ENCODE measurements at places on chromosomes 4 and X.
A peak's percentile ranks its signal among the peaks of the same experiment; 100 is the strongest.

GRCh38 chrX:149003863-149004660, 501.0 kb downstream of the IDS start:
- no peak for DNase-seq

- DNase-seq = no peak
Measured at GRCh38 chr4:108209489-108209888, 40.8 kb upstream of the LEF1 start.

DNA sequence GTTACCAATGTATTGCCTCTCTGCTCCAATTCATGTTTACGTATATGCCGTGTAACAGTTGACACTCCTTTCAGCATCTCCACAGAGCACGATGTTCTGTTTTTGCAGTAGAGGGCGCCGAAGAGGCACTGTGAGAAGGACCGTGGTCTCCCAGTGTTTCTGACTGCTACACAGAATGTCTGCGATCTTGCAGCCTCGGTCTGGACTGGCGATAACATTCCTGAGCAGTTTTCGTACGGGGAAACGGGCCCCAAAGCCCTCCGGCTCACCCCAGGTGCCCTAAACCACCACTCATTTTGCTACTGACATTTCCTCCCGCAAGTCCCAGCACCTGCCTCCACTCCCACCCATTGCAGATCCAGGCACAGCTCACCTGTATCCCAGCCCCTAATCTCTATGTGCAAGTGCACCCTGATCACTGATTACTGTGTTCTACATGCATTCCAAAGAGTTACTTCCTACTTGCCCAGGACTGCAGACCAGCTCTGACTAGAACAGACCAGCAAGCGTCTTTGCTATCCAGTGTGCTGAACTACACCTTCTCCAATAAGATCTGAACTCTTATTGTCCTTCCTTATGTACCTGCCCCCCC, 12.4 kb upstream of the NFXL1 start:
- peak; percentile 88 for DNase-seq

DNA sequence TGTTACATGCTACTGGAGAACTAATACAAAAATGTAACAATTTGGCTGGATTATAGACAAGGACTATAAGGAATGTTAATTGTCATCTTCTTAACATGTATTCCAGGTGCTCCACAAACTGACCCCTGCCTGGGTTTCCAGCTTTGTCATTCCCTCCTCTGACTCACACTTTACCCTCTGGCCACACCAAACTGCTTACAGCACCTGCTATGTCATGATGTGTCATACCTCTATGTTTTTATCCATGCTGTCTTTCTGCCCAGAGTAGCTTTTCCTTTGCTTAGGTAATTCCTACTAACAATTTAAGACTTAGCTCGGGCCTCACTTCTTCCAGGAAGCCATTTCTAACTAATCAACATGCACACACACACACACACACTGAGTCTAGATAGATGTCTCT, 14.0 kb upstream of the SHROOM4 start:
- peak; percentile 60 for DNase-seq

DNA sequence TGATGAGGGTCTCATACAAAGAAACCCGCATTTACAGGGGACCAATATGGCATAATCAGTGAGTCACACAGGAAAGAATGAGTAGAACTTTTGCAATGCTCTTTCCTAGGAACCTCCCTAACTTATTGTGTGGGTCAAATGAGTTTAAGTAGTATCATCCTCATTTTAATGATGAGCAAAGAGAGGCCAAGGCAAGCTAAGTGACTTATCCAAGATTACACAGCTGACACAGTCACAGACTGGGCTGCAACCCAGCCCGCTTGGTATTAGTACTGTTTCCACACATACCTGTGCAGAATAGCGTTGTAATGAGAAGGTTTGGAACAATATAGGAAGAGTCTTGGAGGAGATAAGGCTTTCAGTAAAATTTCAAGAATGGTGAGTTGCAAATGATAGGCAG, 91.0 kb upstream of the PPP1R2C start:
- DNase-seq = peak; percentile 81

DNA sequence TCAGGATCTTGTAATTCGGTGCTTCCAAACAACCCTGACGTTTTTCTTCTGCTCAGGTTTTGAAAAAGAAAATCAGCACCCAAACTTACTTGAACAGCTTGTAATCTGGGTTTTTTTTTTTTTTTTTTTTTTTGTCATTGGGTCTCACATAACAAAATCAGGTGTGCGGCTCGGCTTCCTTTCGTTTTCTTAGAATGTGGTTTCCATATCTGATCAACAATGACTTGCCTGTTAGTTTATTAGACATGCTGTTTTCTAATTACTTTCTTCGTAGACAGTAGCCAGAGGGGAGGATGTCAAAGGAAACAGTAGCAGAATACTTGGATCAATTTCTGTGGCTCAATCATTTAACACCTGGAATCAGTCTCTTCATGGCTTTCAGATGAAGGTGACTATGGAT, 890 bp upstream of the FREM3 start:
- no peak for DNase-seq

- DNase-seq = no peak
Measured at GRCh38 chr4:104596189-104596588, 101.5 kb upstream of the CXXC4 start.

DNA sequence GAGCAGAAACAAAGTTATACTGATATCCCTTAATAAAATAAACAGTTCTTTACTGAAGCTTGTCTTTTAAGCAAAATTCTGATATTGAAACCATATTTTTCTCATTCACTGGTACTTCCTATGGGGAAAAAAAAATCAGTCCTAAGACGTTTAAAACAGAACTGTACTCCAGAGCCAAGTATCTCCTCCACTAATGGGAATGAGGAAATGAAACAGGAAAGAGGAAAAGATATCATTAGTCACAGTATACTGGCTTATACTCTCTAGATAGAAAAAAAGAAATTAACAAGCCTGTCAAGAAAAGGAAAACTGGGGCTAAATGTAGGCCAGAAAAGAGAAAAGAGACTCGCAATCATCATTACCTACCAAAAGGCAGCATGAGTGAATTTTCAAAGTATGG, 252.7 kb downstream of the CENPC start:
- no peak for DNase-seq

DNA sequence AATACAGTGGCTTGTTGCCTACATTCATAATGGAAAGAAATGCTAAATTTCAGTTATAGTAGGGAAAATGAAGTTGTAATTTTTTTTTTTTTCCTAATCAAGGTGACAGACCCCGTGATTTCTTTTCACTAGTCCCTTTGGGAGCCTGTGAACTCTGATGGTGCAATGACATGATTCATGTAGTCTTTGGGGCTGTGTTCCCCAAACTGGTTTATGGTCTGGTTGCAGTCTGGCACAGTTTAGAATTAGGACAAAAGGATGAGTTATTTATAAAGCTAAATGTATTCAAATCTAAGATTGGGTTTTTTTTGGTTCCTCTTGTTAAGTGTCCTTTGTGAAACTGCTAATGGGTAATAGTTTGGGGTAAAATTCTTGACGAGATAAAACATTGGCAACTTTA, 66.0 kb downstream of the REPS2 start:
- no peak for DNase-seq

DNA sequence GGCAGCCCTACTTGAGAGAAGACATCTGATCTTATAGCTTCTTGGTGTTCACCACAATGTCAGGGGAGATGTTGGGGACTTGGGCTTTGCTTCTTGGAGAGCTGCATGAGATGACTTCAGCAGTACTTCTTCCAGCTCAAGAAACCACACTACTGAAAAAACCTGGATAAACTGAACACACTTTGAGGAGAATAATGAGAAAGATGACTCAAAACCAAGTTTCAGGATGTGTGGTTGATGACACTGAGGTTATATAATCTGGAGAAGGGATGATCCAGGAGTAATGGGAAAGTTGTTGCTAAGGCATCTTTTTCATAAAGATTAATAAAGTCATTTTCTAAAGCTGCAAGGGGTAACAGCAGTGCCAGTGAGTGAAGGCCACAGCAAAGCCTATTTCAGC, 58.4 kb upstream of the PNPLA4 start:
- DNase-seq = no peak

GRCh38 chr4:118270492-118270891, 82.3 kb downstream of the PRSS12 start:
- DNase-seq = no peak

GRCh38 chrX:41922431-41923151, 763 bp downstream of the CASK start:
- no peak for DNase-seq

GRCh38 chr4:127788517-127788916, 6.4 kb downstream of the HSPA4L start:
- DNase-seq = no peak

DNA sequence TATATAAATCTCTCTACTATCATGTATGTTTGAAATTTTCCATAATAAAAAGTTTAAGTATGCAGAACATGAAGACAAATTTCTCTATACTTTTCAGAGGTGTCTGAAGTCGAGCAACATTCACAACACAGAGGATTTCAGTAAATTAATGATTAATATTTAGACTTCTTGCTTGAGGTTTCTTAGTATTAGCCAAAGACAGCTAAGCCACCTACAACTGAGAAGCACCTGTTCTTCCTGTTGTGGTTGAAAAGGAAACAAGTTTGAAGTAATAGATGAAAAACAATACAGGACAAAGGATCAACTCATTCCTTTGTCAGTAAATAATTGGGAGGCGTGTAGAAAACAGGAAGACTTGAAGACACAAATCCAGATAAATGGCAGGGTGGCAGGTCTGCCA, 21.1 kb downstream of the SCML1 start:
- DNase-seq = no peak

DNA sequence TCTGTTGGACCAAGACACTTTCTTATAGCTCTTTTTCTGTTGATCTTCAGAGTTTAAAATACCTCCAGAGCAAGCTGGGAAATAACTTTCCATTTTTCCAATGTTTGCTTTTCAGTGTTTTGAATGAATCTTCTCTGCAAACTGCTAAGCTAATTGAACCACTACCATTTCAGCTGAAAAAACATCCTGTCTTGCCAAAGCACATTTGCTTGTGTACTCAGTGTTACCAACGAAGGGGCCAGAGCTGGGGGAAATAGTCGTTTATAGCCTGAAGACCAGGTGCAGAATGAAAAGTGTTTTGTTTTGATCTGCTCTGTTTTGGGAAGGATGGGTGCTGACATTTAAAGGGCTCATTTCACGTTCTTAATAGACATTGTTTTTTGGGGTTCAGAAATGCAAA, 88.4 kb upstream of the CLNK start:
- no peak for DNase-seq

- no peak for DNase-seq
Measured at GRCh38 chr4:169117591-169118081, 107.6 kb upstream of the CBR4 start.

DNA sequence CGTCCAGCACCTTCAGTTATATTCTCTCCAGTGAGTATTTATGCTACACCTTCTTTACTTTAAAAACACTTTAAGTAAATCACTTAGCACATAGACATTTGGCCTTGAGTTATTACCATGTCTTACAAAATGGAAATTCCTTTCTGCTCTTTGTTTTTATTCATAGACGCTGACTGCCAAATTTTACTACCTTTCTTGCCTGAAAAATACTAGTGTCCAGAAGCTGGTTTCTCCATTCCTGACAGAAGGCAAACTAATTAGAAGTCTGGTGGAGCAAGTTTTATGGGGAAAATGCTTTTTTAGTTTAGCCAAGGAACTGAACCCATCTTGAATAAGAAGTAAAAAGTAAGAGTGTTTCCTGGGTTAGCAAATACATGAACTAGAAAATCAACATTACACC, 65.5 kb downstream of the SPATA18 start:
- DNase-seq = no peak

- DNase-seq = no peak
Measured at GRCh38 chr4:46515940-46516339, 126.0 kb upstream of the GABRA2 start.
